ENCODE measurements at places on chromosomes 4 and X.

DNA sequence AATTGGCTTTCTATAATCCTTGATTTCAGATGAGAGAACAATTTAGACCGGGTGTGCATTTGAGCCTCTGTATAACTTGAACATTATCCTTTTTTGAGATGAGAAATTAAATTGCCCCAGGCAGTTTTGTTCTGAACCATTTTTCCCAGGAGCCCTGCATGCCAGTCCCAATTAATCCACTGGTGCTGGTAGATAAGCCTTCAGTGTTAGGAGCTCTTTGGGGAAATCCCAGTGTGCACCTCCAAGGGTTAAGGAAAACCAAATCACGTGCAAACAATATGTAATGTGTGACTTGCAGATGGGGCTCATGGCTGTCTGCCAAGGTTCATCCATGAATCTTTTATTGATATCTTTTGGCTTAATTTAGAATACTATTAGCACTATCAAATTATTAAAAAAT lies 43.2 kb downstream of the KIT start:
- DNase-seq = no peak

DNA sequence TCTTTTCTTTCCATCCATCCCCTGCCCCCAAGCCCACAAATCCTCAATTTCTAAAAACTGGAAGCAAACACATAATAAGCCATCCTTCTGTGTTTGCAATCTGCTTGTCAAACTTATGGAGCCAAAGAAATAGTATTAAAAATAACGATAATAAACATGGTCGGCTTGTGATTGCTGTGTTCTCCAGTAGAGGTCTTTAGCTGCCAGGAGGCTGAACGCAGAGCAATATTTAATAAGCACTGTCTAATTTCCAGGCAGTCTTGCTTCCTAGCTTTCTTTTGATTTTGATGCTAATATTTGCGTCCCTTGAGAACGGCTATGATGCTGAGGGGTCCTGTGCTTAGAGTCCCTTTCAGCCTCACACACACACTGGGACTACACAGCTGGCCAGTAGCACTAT lies 3.2 kb upstream of the HELT start:
- no peak for DNase-seq

GRCh38 chrX:149916745-149917392 lies 12.5 kb upstream of the HSFX4 start:
- DNase-seq = no peak

DNA sequence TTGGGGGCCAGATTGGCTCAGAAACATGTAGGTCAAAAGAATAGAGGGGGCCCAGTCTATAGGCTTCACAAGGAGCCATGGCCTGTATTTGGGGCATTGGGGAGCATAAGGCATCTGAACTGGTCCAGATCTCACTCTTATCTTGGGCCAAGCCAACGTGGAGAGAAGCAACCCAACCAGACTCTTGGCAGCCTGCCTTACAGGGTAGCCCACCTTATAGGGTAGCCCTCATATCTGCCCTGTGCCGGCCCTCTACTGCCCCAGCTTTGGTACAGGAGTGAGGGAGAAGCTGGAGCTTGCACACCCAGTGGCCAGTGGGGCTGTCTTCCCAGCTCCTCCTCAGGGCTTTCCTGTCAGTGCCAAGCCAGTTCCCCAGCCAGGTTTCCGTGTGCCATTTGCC lies 142.2 kb downstream of the AMMECR1 start:
- DNase-seq = no peak

GRCh38 chr4:80008351-80008750 lies 64.7 kb downstream of the ANTXR2 start:
- no peak for DNase-seq

GRCh38 chr4:100113732-100114131 lies 76.5 kb downstream of the DDIT4L start:
- no peak for DNase-seq

GRCh38 chr4:46844325-46844917 lies 64.6 kb downstream of the COX7B2 start:
- DNase-seq = peak; percentile 45

DNA sequence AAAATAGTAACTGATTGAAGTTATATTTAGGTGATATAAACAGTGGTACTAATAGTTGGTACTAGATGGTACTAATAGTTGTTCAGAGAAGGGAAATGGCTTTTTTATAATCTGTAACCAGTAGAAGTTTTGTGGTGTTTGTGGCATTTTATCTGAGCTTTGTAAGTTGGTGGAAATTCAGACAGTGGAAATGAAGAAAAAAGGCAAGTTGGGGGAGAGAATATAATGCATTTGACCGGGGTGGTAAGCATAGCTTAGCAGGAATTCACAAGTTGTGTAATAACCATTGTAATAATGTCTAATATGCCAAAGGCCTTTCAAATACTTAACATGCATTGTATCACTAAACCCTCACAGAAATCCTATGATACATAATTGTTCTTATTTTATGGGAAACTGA lies 36.3 kb downstream of the DTHD1 start:
- DNase-seq = no peak

GRCh38 chr4:149277705-149278104 lies 537.9 kb downstream of the IQCM start:
- no peak for DNase-seq

GRCh38 chrX:69028006-69028760 lies 137.1 kb downstream of the PJA1 start:
- no peak for DNase-seq

DNA sequence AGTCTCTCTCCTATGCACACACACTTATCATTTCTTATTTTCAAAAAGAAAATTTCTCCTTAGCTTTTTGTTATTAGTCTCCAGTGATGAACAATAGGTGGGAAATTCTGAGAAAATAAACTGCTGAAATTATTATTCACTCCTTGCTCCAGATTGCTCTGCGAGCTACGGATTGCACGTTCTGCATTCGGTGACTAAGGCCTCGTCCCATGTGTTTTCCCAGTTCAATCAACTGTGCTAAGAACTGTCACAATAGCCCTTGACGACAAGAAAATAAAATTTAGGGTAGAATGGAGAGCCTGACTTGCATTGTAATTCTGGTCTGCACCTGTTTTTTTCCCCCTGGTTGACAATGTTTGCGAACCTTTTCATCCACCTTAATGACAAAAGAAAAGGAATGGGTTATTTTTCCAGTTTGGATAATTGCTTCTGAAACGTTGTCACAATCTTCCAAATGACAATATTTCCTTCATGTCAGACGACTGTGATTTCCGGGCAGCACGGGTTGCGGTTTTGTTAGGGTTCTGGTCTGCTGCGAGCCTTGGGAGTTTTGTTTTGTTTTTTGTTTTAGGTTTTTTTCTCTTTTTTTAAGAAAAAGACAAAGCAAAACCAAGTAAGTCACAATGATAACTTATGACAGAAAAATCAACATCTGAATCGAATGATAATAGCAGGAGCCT lies 124.5 kb upstream of the NOCT start:
- no peak for DNase-seq

DNA sequence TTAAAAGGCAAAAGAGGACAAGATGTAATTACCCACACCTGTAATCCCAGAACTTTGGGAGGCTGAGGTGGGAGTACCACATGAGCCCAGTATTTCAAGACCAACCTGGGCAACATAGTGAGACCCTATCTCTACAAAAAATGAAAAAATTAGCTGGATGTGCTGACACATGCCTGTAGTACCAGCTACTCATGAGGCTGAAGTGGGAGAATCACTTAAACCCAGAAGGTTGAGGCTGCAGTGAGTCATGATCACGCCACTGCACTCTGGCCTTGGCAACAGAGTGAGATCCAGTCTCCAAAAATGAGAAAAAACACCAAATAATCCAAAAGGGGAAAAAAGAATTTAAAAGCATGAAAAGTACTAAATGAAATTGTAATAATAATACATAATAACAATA lies 30.8 kb downstream of the NR0B1 start:
- DNase-seq = peak; percentile 57

Data from HT1080 (cell line).